ENCODE measurements at places on chromosomes 7 and 10. TPM values are rescaled to one million over a fixed set of nuclear protein-coding genes. Genes with fewer than 3 reads are reported as not detected.

DNA sequence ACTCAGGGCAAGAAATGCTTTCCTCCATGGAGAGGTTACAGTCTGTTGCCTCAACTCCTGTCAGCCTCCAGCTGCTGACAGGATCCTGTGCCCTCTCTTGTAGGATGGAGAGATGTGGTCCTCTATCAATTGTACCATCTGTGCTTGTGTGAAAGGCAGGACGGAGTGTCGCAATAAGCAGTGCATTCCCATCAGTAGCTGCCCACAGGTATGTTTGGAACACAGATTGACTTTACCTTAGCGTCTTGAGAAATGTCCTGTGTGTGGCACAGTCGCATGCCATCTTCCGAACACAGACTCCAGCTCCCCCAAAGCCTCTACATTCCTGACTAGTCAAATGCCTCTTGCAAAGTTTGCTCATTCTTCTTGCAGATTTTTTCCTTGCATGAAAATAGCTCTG, 152.6 kb downstream of the BMPER start:
- no peak for DNase-seq

GRCh38 chr7:78052112-78052511, 253.5 kb downstream of the PHTF2 start:
- no peak for DNase-seq

PRF1 gene
- 1.3 TPM for total RNA-seq

CLCN1 gene
- not detected for total RNA-seq

DNA sequence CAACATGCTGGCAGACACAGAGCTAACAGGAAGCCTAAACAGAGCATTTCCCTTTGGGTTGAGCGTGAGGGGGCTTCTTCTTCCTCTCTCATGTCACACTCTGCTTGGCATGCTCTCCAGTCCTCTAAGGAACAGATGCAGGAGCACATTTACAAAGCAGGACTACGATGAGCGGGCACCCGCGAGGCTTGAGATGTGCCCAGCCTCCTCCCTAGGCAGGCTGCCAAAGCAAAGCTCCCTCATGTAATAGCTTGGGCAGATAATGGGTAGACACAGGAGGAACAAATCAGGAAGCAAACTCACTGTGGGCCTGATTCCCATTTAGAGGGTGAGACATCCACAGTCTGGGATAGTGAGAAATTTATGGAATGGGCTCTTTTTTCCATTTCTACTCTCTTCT, 519.1 kb downstream of the NRG3 start:
- DNase-seq: no peak

BTBD16 gene
- total RNA-seq: not detected

DNA sequence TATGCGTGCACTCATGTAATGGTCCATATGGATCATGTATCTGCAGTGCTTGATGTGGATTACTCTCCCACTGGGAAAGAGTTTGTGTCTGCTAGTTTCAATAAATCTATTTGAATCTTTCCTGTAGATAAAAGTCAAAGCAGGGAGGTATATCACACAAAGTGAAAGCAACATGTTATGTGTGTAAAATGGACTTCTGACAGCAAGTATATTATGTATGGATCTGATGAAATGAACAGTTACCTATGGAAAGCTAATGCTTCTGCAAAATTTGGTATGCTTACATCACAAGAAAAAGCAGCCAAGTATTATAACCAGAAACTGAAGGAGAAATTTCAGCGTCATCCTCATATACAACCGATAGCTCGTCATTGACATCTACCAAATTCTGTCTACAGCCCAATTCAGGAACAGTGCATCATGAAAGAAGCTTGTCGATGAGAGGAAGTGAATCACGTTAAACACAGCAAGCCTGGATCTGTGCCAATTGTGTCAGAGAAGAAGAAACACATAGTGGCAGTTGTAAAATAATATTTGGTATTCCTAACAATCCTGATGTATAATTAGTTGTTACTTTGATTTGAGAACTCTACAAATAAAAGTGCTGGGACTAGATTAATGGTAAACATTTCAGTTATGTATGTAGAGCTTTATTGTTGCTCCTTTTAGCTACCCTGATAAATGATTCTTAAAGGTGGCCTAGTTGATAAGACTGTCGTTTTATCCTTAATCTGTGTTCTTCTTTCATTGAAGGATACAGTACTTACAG, 14.2 kb upstream of the SYPL1 start:
- no peak for DNase-seq

DNA sequence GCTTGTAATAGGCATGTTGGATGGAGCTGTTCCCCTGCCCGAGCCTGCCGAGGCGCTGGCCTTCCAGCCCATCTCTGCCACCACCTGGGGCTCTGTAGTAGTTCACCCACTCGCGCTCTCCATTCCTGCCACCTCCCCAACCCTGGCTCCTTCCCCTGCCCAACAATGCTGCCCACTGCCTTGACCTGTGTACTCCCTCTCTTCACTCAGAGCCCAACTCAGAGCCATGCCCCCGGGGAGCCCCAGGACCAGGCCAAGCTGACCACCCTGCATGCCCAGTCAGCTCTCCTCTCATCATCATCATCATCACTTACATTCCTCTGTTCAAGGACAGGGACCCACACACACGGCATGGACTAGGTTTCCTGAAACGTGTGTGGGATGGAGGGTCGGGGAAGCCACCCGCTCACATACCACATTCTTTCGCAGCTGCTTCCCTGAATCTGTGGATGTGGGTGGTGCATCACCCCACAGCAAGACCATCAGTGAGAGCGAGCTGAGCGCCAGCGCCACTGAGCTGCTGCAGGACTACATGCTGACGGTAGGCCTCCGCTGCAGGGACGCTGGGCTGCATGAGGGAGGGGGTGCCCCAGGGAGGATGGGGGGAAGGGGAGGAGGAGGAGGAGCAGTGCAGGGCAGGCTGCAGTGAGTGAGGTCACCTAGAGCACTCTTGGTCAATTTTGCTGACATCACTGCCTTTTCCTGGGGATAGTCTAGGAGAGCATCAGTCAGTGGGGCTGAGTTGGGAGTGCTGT, 15.6 kb downstream of the NACAD start:
- no peak for DNase-seq

GRCh38 chr7:74193054-74193453, 16.8 kb upstream of the LAT2 start:
- no peak for DNase-seq

GRCh38 chr10:6494936-6495592, 85.0 kb downstream of the PRKCQ start:
- no peak for DNase-seq

DNA sequence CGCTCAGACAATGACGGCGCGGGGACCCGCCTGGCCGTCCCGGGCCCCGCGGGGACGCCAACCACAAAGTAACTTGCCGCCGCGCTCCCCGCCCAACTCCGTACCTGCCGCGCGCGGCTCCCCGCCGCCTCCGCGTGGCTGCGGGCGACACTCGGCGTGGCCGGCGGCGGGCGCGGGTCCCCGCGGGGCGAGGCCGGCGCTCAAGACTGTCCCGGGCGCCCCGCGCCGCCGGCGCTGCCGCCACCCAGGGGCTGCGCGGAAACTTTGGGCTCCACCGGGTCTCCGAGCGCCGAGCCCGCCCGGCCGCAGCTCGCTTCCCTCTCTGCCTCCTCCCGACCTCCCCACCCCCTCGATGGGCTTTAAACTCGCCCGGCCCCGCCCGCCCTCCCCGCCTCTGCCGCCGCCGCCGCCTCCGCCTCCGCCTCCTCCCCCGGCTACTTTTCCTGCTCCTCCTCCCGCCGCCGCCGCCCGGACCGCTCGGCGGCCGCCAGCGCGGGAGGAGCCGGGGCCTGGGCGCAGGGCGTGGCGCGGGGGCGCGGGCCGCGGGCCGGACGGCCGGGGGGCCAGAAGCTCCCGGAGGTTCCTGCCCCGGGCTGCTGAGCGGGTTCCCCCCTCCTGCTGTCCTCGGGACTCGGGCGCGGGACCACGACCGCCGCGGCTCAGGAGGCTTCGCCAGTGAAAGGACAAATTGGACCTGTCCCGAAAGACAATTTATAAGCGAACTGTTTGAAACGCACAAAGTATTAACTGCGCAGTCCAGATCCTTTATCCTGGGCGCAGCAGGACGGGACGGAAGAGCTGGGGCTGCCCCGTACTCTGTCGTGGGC, 10.6 kb upstream of the GRB10 start:
- peak; percentile 66 for DNase-seq

DNA sequence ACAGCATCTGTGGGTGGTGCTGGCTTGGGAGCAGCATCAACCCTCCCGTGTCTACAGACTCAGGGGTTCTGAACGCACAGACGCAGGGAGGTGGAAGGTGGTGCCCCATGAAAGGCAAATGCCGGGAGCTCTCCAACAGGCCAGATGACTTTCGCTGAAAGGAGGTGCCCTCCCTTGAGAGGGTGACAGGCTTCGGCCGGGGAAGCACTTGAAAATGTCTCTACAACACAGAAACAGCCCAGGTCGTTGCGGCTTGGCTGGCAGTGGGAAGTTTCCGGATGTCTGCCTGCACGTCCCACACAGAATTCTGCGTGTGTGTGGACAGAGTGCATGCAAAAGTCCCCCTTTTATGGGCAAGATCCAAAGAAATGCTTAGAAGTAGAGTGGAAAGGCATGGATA, 239.6 kb downstream of the SKAP2 start:
- DNase-seq: no peak

- DNase-seq: no peak
These were observed 118.2 kb downstream of the LARP4B start for GRCh38 chr10:813286-813685.

SRGN gene
- 61.2 TPM for total RNA-seq

CADPS2 gene
- total RNA-seq: 17.9 TPM

DNA sequence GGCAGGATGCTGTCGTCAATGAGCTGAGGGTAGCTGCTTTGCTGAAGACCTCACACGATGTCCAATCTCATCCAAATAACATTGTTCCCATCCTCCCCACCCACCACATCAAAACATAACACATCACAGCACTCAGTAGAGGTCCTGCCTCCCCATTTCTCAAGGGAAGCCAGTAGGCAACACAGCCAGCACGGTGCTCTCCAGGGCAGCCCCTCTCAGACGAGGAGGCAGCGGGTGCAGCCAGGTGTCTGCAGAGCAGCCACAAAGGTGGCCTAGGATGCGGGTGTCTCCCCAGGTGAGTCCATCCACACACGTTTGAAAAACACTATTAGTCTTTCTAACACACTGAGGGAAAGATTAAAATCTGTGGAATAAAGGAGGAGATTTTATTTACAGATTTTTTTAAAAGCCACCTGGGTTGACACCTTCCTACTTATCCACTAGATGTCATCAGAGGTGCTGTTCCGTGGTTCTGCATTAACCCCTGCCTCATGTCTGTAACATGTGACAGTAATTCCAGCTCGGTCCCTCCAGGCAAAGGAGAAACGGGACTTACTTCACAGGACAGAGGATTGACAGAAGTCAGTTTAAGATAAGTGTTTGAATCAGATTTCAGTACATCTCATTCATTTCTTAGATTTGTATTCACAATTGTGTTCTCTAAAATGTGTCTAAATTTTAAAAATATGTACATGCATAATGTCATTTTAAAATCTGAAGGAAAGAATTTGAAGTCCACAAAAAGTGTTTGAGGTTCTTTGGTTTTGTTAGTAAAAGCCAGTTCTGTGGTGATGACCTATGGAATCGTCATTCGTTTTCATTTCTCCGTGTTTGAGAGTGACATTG, 68.0 kb downstream of the LANCL2 start:
- DNase-seq: no peak

PDE6C gene
- total RNA-seq: not detected

GRCh38 chr7:11699666-11700065, 132.3 kb downstream of the THSD7A start:
- no peak for DNase-seq
